ENCODE measurements at places on chromosomes 1 and 21.

DNA sequence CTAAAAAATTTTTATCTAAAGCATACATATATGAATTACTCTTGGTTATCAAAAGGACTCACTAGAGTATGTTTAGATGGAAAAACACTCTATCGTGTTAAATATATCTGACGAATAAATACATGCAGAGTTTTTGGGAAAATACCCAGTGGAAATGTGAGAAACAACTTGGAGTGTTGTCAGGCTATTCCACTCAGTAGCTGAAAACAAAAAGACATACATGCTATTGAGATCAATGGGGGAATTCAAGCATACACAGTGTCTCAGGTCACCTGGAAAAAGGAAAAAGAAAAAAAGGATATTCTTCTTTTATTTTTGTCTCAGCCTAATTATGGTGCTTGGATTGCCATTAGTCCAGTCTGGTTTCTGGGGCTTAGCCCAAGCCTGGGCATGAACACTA is 247.0 kb upstream of the LYPLAL1 start:
- DNase-seq = no peak

DNA sequence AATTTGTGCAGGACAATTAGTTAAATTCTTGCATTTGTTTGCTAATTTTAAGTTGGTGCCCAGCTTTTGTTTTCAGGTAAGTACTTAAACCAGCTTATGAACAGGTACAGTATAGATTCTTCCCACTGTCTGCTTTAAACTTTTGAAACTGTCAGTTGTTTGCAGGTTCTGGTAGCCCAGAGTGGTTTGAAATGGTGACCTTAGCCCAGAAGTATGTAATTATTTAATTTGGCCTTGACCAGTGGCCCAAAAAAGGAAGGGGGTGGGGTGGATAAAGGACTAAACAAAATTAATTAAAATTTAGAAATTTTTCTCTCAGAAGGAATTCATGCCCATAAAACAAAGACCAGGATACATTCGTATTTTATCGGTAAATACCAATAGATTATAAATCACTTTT is 69.0 kb downstream of the PTBP2 start:
- no peak for DNase-seq

DNA sequence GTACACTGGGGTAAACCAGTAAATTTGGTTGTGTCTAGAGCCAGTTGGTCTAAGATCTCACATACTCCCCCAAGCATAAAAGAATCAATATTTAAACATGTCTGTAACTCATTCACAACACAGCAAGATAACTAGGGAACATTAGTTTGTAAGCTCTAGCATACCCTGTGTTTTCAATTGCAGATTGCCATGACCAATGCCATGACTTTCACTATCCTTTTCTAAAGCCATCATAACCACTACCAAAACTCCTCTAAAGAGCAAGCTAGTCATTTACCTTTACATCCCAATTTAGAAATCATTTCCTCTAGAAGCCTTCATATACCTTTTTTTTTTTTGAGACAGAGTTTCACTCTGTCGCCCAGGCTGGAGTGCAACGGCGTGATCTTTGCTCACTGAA is 56.5 kb upstream of the PLA2G4A start:
- DNase-seq = no peak

DNA sequence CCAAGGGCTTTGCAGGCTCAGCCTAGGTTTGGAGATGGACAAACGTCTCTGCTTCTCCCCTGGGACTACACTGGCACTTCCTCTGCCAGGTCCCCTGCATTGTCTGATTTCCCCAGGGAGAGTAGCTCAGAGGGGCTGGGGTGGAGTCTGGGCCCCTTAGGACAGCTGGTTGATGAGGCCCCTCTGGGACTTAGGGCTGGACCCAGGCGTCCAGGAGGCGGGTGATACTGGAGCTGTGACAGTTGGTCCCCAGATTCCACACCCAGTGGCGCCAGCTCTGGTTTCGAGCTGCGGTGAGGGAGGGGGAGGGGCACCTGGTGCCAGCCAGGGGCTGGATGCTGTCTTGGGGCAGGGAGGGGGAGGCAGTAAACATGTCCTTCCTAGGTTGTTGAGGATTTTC is 7.4 kb upstream of the MEX3A start:
- DNase-seq = no peak

DNA sequence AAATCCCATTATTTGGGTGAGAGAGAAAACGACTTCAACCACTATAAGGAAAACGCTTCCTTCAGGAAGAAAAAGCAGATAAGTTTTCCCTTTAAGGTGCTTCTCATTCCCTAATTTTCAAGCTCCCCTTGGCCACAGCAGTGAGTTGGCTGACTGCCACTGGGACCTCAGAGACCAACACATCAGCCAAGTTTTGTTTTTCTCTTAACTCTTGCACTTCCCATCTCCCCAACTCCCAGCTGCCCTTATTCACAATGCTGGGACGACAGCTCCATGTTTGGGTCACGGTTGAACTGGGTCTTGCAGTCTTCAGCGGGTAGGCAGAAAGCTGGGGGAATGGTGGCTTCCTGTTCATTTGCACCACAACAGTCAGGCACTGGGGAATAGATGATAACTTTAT is 18.9 kb downstream of the SGIP1 start:
- no peak for DNase-seq

- DNase-seq = no peak
Measured at GRCh38 chr1:91645031-91645430, 144.4 kb downstream of the CDC7 start.

GRCh38 chr1:245609354-245610150 is 454.8 kb downstream of the KIF26B start:
- DNase-seq = no peak

DNA sequence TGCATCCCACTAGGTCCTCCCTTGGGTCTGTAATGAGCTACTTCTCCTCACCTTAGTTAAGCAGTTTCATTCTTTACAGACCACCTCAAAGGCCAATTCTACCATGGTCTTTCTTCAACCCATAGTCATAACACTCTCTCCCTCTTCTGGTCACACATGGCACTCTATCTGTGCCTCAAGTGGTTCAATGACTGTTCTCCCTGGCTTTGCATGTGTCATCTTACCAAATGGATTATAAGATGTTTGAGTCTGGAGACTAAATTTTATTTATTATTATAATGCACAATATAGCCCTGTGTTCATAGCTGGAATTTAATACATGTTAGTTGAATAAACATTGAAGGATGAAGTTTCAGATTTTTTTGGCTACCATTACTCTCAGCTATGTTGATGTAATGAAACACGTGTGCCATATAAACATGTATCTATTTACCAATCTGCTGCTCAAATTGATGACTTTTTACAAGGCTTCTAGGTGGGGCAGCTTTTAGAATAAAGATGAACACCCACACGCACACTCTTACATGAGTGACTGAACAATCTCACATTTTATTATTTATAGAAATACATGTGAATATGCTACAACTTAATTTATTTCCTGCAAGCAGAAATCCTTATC is 102.1 kb downstream of the RUNX1 start:
- no peak for DNase-seq

GRCh38 chr21:41451753-41452676 is 26.0 kb downstream of the MX1 start:
- no peak for DNase-seq

DNA sequence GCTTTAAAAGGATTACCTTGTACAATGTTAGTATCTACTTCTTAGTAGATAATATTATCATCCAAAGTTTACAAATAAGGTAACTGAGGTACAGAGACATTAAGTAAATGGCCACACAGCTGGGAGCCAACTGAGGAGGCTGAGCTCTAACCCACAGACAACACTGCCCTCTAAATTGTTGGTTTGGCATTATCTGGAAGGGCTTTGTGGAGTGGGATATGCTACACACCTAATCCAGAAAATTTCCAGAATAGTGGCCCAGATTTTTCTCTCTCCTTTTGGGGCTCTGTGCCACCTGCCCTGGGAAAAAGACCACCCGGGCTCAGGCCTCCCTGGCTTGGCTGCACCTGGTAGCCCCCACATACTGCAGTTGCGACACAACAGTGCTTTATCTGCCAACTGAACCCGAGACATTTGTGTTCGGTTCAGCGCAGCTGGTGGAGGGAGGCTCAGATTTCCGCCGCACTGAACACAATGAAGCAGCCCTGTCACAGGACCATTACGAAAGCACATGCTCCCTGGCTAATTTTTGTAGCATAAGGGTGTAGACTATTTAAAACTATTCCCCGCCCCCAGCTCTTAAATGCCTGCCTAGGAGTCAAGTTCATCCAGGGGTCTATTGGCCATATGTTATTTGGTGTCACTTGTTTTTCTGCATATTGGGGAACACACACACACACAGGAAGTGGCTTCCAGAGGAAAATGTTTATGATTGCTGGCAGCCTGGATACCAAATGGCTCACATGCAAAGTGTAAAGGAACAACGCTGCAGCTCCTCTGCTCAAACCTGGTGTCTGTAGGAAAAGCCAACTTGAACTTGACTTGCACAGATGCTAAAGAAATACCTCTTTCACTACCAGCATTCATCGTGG is 92.3 kb upstream of the ESRRG start:
- DNase-seq = peak; percentile 6

DNA sequence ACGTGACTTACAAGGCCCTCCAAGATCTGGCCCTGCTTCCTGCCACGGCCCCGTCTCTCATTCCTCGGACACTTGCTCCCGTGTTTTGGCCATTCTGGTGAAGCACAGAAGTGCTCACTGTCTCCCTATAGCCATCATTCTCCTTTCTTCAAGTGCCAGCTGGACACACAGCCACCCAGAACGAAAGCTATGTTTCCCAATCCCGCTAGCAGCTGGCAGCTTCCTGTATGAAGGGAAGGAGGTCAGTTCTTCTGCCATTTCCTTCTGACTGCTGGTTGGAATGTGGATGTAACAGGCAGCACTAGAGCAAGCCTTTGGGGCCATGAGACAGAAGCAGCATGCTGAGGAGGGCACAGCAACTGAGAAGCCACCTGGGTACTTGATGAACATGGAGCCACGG is 82.8 kb downstream of the TGFBR3 start:
- DNase-seq = no peak

DNA sequence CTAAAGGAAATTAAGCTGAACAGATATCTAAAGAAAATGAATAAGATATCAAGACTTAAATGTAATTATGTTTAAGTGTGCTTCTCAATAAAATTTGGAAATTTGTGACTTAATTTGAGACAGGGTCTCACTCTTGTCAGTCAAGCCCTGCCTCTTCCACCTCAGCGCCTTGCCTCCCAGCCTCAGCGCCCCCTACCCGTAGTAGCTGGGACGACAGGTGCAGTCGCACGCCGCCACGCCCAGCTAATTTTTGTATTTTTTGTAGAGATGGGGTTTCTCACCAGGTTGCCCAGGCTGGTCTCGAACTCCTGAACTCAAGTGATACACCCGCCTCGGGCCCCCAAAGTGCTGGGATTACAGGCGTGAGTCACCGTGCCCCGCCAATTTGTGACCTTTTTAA is 117.0 kb downstream of the CLEC20A start:
- no peak for DNase-seq

- DNase-seq = no peak
Measured at GRCh38 chr21:41363370-41364270, 1.8 kb downstream of the MX2 start.

- no peak for DNase-seq
Measured at GRCh38 chr1:116808200-116808847, 54.1 kb downstream of the CD2 start.

GRCh38 chr1:221779771-221780170 is 37.9 kb upstream of the DUSP10 start:
- DNase-seq = no peak

- DNase-seq = no peak
Measured at GRCh38 chr1:15826810-15827507, 19.5 kb upstream of the UQCRHL start.

DNA sequence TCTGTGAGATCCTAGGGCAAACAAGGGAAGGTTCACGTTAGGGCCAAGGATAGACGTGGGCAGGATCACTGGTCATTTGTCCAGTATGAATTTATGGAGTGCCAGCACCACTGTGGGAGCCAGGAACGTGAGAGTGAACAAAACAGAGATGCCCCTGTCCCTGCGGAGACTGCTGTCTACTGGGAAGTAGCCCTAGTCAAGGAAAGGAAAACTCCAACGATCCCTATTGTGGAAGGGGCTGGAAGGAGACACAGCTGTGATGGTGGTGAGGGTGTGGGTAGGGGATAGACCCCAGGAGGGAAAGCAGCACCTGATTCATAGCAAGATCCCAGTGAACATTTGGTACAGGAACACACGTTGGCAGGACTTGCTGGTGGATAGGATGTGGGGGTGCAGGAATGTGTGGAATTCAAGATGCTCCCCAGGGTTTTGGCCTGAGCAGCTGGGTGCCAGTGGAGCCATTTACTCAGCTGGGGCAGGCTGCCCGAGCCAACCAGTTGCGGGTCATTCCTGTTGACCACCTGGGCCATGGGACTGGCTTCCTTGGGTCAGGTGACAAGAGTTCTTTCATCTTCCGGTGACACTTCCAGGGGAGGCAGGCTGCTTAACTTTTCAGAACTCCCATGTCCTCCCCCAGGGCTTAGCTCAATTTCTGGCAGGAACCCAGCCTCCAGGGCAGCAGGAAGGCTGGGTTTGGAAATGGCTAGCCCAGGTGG is 1.2 kb upstream of the ATP13A2 start:
- no peak for DNase-seq

GRCh38 chr1:106879538-106879937 is 176.9 kb upstream of the PRMT6 start:
- DNase-seq = no peak

- DNase-seq = no peak
Measured at GRCh38 chr1:186301448-186301847, 73.6 kb downstream of the TPR start.

DNA sequence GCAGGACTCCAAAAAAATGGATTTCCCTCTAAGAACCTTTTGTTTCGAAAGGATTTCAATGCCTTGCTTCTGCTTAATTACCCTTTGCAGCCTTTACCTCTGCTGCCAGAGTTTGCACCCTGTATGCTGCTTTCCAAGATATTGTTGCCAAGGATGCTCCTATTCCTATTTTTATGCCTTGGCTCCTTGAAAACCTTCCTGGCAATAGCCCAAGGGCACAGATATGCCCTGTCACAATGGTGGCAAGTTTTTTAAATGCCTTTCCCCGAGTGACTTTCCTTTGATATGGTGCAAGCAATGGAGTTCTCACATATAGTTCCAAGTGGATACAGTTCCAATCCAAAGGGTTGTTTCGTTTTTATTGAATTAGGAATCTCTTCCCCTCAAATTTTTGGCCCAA is 1983.0 kb downstream of the MRPL39 start:
- no peak for DNase-seq

- DNase-seq = no peak
Measured at GRCh38 chr1:52970149-52970548, 43.1 kb downstream of the SCP2 start.

GRCh38 chr1:969260-969855 is 3.1 kb downstream of the PLEKHN1 start:
- no peak for DNase-seq

DNA sequence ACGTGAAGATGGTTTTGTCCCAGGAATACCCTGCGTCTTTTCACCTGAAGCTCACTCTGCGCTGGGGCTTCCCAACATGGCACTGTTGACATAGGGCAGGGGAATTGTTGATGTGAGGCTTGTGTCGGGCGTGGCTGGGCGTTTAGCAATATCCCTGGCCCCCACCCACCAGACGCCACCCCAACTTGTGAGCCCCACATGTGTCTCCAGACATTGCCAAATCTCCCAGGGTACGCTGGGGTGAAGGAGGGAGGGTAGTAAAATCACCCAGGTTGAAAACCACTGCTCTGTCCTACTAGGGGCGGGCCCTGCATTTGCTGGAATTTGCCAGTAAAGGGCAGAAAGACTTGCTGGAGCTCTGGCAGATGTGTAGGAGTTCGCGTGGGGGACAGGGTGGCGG is 36.0 kb downstream of the SPSB1 start:
- no peak for DNase-seq

GRCh38 chr1:232837087-232837486 is 31.9 kb downstream of the MAP10 start:
- DNase-seq = no peak

Data from fibroblast of skin of left quadriceps (primary cell).